ENCODE measurements at places on chromosomes 12 and 14.

DNA sequence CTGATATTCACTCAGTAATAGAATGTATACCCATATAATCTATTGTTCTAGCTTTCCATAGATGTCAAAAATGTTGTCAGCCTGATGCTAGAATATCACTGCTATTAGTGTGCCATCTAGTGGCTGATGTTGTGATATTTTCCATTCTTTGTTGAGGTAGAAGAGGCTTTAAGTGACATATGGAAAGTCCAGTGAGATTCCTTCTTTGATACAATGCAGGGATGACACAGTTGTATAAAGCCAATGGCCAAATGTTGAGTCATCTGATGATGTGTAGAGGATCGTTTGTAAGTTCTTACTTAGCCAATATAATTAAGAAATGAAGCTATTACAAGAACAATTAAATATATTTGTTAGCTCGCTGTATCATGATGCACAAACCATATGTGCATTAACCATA lies 58.1 kb upstream of the PCED1B start:
- DNase-seq, result peak; percentile 64

DNA sequence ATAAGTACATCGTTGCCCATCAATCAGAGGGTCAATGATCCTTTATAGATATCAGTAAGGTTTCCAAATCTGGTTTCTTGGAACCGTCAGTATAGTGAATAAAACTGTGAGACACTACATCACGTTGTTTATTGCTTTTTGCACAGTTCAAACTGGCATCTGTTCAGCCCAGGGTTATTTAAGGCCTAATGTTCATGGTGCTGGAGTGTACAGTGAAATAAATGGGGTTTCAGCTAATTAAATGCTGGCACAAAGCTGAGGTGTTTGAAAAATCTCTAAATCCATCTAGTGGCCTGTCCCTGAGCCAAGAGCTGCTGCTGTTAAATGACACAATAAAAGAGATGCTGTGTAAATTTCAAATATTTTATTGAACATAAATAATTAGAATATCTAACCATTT lies 69.9 kb downstream of the RPS29 start:
- peak; percentile 96 for DNase-seq

GRCh38 chr12:73057428-73057827 lies 785.3 kb downstream of the TRHDE start:
- DNase-seq, result no peak

DNA sequence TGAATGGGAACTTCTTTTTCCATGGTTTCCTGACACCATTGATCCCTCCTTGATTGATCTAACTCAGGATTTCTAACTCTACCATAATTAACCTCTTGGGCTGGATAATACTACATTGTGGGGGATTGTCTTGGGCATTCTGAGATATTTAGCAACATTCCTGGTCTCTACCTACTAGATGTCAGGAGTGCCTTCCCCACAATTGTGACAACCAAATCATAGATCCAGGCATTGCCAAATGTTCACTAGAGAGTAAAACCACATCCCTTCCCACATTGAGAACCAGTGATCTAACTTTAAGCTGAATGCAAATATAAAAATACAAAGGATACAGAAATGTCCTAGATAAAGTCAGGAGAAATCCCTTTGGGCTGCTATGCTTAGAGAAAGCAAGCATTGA lies 36.9 kb upstream of the CCDC198 start:
- DNase-seq, result no peak

DNA sequence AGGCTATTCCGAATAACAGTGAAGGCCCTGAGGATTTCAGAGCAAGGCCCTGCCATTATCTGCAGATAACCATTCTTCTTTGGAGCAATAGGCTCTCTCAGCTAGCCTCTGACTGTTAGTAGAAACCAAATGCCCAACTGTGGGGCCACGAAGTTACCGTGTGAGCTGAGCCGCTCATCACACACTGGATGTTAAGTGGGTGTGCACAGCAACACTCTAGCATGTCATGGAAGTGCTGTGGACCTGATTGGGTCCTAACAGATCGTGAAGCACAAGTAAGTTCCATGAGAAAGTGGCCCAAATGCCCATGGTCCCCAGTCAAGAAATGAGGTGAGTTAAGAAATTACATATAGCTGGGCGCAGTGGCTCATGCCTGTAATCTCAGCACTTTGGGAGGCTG lies 190.4 kb downstream of the ALG10 start:
- DNase-seq, result no peak

GRCh38 chr12:27652174-27652763 lies 44.0 kb upstream of the REP15 start:
- DNase-seq, result peak; percentile 91

DNA sequence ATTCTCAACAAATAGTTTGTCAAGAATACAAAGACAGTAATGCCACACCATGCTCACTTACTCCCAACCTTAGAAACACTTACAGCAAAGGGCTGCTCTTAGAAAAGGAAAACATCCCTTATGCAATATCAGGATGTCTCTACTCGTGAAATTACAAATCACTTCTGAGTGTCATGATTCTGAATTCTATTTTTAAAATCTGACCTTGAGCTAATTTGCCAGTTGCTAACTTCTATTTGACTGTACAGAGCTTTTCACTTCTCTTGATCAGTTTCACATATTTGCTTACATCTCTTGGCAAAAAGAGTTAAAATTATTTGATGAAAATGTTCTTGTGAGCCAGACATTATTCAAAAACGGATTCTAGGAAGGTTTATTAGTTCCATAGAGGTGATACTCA lies 136.7 kb upstream of the SLC35F4 start:
- DNase-seq, result no peak

GRCh38 chr12:110995016-110995415 lies 74.6 kb upstream of the MYL2 start:
- no peak for DNase-seq

DNA sequence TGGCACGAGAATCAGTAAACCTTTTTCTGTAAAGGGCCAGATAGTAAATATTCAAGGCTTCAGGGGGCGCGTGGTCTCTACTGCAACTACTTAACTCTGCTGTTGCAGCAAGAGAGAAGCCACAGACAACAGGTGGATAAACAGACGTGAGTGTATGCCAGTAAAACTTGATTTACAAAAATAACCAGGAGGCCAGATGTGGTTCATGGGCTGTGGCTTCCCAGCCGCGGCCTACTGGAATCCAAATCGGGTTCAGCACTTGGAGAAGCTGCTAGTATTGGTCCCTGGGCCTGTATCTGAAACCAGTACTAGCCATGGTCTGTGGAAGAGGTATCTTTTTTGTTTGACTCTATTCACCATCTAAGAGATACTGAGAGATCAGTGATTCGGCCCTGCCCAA lies 13.3 kb downstream of the PPP2R5C start:
- no peak for DNase-seq

DNA sequence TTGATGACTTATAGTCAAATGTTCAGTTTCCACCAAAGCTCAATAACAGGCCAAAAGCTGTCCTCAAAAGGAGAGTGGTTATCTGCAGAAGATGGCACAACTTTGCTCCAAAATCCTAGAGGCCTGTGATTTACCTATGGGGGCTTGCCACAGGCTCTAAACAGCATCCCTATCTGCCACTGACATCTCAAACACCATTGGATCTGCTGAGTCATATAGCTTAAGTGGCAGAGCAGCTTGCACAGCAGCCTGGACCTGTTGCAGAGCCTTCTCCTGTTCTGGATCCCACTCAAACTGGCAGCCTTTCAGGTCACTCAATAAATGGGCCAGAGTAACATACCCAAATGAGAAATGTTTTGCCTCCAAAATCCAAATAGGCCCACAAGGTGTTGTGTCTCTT lies 60.6 kb upstream of the NAA30 start:
- no peak for DNase-seq

GRCh38 chr14:96666088-96666487 lies 131.1 kb upstream of the VRK1 start:
- DNase-seq, result no peak

DNA sequence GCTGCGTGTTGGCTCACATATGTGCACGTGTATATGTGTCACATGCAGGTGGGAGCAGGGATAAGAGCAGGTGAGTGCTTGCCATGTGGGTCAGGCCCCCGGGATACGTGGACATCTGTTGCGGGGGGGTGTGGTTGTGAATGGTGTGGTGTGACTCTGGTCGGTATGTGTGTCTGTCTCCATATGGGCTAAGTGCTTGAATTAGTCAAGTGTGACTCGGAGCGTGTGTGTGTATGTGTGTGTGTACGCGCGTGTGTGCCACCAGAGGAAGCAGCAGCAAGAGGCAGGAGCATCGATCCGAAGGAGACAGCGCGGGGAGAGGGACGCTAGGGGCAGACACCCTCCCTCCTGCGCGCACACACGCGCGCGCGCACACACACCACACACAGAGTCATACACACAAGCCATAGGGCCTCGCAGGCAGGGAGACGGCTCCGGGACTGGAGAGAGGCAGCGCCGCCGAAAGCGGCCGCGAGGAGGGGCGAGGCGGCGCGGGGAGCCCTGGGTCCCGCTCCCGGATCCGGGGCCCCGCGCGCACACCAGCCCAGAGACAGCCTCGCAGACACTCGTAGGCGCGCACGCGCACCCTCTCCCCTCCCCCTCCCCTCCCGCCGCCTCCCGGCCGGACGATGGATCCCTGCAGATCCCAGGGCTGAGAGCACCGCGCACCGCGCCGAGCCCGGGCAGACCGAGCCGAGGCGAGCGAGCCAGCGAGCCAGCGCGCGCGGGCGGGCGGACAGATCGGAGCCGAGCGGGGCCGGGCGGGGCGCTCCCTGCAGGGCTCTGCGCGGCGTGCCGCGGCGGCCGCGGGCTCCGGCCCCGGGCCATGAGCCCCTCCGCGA lies at the start of gene ASIC1:
ASIC1 (plus strand) TSS at position 597 of the 842 bp plus-strand sequence. CDS start 1,171 bp downstream, outside the sequence.
- peak; percentile 90 for DNase-seq

- DNase-seq, result no peak
Measured at GRCh38 chr12:27293463-27293862, 39.2 kb upstream of the BMAL2 start.

- no peak for DNase-seq
Measured at GRCh38 chr14:104112113-104112505, 26.3 kb upstream of the KIF26A start.

DNA sequence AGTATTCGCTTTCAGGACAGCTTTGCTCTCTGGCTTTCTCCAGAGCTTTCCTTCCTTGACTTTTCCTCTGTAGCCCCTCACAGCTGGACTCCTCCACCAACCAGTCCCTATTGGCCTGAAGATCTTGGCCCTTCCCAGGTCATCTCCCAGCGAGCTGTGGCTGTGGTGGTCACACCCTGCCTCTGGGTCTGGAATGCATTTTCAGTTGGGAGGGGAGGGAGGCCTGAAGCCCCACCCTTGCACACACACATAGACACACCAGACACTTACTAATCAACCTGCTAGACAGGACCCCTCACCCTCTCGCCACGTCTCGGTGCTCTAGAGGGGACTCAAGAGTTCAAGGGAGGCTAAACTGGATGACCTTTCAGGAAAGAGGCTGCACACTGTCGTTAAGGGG lies 13.9 kb downstream of the JDP2 start:
- no peak for DNase-seq

DNA sequence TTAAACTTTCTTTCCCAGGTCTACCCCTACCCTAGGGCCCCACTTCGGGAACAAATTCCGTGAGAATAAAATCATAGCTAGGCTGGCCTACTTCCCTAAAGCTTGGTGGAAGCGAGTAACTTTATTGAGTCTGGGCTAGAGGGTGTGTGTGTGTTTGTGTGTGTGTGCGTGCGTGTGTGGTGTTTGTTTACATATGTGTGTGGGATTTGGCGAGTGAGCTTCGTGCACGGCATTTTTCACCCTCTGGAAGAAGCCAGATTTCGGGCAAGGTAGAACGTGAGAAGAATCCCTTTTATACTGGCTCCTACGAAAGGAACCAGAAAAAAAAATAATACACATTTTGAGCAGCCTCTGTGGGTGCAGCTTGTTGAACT lies 7.5 kb upstream of the LHX5 start:
- DNase-seq, result peak; percentile 71

DNA sequence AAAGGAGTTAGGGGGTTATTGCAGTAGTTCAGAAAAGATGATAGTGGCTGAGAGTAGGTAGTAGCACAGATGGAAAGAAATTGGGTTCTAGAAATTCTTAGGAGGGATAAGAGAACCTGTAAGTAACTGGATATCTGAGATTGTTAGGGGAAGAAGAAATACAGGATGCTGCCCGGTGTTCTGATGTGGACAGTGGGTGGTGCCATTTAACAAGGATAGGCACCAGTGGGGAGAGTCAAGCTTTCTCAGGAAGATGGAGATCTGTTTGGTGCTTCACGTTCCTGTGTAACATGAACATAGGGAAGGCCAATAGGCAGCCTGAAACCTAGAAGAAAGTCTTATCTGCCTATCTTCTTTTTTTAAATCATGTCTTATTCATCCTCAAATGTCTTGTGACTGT lies 245.9 kb downstream of the NPAS3 start:
- no peak for DNase-seq

Measured in brain (organoid and tissue), 16 donors.